BE2C (cell line): ENCODE measurements at places on chromosomes 13 and 19.

- no peak for DNase-seq
Measured at GRCh38 chr13:98476538-98476966, 100.4 kb downstream of the STK24 start.

GRCh38 chr19:43779147-43779819 is 1.5 kb downstream of the KCNN4 start:
- DNase-seq, result no peak

- no peak for DNase-seq
Measured at GRCh38 chr13:112710855-112711527, 21.2 kb downstream of the ATP11A start.

DNA sequence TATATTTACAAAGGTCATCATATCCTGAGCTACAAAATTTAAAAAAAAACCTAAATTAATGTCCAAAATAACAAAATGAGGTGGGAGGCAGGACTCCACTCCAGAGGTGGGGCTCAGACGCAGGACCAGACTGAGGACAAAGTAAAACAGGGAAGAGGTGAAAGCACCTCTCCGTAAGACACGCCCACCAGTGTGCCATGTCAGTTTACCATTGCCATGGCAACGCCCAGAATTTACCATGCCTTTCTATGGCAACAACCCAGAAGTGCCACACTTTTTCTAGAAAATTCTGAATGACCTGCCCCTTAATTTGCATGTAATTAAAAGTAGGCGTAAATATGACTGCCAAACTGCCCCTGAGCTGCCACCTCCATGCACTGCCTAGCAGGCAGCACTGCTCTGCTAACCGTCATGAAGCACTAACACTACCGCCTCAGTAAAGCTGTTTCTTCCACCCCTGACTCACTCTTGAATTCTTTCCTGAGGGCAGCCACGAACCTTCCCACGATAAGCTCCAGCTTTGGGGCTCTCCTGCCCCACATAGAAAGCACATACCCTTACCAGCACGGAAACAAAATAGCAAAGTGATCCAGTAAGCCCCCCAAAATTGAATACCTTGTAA is 22.3 kb upstream of the PDCD5 start:
- no peak for DNase-seq

GRCh38 chr13:25423831-25424230 is 52.1 kb downstream of the ATP8A2 start:
- DNase-seq, result no peak

GRCh38 chr19:17553256-17553655 is 2.2 kb upstream of the COLGALT1 start:
- peak; percentile 54 for DNase-seq

DNA sequence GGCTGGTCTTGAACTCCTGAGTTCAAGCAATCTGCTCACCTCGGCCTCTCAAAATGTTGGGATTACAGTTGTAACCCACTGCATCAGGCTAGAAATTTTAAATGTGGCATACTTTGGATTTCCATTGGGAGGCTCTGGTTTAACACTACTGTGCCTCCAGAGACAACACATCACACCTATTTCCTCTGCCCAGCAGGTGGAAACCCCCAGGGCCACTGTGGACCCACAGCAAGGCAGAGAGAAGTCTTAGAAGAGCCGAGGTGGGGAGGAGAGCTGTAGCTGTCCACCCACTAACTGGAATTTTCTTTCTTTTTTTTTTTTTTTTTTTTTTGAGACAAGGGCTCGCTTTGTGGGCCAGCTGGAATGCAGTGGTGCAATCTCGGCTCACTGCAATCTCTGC is 39.4 kb downstream of the IER2 start:
- no peak for DNase-seq

DNA sequence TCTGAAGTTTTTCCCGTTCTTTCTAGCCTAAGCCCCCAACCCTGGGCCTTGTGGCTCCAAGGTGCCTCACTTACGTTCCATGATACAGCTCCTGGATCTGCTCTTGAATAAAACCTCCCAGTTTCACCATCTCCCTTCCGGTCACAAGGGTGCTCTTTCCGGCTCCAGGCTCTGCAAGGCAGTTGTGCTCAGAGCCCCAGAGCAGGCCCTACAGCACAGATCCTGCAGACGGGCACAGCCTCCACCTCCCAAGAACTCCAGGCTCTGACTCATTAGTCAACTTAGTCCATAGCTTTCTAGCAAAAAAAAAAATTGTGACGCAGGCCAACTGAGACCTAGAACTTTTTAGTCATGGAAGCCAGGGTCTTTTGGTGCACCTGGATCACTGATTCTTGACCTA is 33.9 kb upstream of the SLC7A10 start:
- no peak for DNase-seq

- DNase-seq, result no peak
Measured at GRCh38 chr13:69704311-69704710, 403.3 kb upstream of the ATXN8OS start.

GRCh38 chr13:105464249-105464648 is 1071.2 kb downstream of the EFNB2 start:
- DNase-seq, result no peak

DNA sequence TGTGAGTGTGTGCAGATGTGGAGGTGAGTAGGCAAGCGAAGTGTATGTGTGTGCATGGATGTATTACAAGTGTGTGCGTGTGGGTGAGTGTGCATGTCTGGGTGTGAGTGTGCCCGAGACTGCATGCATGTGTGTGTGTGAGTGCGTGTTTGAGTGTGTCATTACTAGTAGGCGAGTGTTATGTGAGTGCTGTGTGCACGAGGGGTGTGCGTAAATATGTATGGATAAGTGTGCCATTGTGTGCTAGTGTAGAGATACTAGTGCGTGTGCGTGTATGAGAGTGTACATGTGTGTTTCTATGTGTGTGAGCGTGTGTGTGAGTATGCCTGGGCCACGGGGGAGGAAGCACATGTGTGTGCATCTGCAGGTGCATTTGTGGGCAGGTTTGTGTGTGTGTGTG is 53.8 kb downstream of the CELF5 start:
- no peak for DNase-seq

DNA sequence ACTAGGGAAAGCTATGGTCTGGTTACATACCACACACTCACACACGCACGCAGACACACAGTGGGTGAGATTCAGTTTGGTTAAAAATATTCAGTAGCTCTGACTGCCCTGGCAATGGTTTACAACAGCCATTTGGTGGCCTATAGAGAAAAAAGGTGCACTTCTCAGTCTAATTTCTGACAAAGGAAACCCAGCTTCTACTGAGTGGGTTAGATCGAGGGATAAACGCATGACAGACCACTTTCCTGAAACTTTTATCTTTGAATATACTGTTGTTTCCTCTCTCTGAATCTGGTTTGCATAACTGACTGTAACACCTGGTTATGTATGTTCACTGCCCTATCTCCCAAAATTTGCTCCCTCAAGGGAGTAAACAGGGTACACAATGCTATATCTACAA is 2.5 kb downstream of the LIG4 start:
- no peak for DNase-seq

GRCh38 chr19:16144216-16144581 is 714 bp downstream of the HSH2D start:
- no peak for DNase-seq

DNA sequence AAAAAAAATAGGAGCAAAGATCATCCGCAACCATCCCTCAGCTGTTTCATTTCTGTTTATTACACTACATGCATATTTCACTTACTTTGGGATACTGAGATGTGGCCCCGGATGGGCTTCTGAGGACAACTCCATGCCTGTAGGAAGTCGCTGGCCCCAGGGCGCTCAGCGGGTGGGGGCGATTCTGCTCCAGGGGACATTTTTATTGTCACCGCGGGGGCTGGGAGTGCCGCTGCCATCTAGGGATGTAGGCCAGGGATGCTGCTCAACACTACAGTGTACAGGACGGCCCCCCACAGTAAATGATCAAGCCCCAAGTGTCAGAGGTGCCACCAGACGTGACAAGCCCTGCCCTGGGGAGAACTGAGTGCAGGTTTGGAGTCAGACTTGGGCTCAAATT is 6.4 kb upstream of the BST2 start:
- no peak for DNase-seq

- DNase-seq, result peak; percentile 66
Measured at GRCh38 chr13:50485979-50486935, 357.2 kb downstream of the DLEU7 start.

DNA sequence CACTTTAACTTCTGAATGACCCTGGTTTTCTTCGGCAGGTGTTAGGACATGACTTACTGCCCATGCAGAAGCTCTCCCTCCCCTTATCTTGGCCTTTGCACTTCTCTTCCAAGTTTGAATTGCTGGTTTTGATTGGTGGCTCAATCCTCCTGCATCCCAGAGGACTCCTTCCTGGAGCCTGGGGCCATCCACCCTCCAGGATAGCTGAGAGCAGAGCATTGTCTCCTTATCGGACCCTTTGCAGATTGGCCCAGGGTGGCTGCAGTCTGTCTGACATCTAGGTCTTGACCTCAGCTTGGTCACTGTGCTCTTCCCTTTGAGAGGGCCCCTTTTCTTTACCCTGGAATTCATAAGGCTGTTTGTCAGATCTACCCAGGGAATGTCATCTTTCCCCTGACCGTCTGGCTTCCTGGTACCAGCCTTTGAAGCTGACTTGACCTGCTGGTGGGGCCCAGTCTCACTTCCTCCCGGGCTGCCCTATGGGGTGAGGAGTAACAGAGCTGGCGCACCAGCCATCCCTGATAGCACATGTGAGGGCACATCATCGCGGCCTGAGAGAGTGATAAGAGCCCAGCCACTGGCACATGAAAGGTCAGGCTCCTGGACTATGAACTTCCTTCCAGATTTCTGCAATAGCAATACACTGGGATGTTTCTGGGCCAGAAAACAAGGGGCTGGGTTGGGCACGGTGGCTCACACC is 172.9 kb upstream of the UBL3 start:
- no peak for DNase-seq

- DNase-seq, result no peak
Measured at GRCh38 chr13:31427151-31428100, 227.7 kb downstream of the B3GLCT start.

DNA sequence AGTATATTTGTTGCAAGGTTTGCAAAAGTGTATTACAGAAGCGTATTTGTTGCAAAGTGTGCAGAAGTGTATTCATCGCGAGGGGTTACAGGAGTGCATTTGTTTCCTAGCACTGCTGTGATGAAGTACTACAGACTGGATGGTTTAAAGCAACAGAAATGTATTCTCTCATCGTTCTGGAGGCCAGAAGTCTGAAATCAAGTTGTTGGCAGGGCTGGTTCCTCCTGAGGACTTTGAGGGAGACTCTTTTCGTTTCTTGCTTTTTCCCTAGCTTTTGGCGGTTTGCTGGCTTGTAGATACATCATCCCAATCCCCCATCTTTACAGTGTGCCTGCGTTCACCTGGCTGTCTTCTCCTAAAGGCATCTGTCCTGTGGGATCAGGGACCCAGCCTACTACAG is 127.9 kb upstream of the USP29 start:
- DNase-seq, result no peak

DNA sequence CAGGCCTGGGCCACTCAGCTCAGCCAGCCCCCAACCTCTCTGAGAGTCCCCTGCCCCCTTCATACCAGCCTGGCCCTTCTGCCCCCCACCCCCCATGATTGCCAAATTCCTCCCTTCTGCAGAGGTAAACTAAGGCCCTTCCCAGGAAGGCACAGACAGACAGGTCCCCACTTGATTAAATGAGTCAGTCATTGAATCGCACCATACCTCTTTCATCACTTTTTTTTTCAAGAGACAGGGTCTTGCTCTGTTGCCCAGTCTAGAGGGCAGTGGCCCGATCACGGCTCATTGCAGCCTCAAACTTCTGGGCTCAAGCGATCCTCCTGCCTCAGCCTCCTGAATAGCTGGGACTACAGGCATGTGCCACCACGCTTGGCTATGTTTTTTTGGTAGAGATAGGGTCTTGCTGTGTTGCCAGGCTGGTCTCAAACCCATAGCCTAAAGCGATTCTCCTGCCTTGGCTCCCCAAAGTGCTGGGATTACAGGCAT is 6.0 kb downstream of the PODNL1 start:
- no peak for DNase-seq

DNA sequence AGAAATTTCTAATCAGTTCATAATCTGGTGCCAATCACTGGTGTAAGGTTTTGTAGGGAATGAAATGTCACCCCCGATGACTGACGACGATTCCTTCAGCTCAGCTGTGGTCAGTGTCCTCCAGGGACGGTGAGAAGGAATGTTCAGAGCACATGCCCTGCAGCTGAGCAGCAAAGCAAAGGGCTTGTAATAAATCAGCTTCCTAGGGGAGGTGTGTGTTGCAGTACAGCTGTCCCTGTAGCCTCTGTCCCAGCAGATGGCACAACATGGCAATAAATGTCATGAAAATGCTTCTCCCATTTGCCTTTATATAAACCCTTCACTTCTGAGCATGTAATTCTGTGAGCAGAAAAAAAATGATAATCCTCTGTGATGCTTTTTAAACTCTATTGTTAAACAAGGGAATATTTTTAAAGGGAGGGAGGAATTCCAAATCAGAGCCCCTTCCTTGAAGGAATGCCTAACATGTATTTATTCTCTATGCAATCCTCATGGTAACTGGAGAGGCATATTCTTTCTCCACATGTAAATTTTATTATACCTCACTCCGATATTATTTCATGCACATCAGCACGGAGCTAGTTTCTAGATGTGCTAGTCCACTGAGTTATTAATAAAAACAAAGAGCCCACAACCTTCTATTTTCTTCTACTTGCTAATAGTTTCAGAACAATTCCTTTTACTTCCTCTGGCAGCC is 102.5 kb downstream of the FAM216B start:
- DNase-seq, result peak; percentile 67

DNA sequence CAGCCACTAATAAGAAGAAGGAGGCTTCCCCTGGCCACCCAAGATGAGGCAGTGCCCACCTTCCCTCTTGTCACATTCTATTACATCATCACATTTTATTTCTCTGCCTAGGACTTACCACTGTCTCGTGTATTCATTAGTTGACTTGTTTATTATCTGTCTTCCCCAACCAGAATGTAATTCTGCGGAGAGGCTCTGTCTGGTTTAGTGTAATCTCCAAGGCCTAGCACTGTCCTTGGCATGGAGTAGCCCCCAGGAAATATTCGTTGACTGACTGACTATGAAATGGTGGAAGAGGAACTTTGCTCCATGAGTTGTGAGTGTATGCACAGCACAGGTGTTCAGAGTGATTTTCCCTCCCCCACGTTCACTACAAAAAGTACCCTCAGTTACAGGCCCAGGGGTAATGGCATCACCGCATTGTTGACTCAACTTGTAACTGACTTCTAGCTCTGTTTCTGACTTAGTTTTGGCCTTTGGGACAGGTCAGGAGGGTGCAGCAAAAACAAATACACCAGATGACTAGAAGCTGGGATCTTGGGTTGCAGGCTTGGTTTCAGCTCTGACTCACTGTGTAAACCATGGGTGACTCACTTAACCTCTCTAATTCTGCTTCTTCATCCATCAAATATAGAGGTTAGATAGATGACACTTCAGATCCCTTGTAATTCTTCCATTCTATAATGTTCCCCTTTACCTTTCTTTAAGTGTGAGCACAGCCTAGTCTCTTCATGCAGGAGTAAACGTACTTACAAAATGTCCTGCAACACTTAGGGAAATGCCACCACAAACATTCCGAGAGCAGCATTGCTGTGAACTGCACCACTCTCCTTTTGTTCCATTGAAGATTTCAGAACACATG is 229.7 kb downstream of the KCNRG start:
- no peak for DNase-seq

DNA sequence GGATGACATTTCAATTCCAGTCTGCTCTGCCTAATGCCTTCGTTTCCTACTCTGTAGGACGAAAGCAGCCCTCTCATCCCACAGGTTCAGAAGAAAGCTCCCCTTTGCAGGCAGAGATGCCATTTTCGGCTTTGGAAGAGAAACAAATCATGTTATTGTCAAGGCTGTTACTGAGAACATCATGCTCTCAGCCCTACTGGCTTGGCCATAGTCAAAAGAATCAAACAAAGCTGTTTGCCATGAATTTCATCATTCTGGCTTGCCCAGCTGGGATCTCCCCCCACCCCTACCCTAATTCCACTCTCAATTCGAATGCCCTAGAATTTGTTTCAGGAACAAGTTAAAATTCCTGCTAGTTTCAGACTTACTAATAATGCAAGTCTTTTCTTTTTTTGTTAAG is 162.3 kb upstream of the SERP2 start:
- no peak for DNase-seq
